ENCODE measurements at places on chromosomes 6 and 20.

DNA sequence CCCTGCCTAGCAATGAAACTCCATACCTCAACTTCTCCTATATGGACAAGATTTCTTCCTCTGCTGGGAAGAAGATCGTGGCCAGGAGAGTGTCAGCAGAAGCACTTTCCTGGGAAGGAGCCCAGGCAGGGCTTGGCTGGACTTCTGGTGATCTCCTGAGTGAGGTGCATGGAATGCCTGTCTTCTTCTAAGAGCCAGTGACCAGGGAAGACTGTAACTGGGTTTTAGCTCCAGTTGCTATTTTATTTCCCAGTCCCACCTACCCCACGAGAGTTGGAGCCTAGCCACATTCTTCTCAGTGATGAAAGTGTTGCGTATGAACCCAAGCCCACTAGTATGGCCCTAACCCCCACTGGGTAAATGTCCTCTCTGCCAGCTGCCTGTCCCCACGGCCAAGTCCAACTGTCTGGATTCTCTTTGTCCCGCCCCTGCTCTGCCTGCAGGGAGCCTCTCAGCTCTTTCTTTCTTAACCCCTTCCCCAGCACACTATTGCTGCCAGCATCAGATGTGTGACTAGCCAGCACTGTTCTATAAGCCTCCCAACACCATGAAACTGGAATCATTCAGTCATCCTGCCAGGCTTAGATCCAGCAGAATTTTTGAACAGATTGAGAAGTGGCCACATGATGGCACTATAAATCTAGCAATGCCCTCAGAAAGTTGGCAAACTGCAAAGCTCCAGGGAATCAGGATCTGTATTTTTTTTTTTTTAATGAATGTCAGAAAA is 69.8 kb upstream of the FAM184A start:
- DNase-seq, result peak; percentile 77

DNA sequence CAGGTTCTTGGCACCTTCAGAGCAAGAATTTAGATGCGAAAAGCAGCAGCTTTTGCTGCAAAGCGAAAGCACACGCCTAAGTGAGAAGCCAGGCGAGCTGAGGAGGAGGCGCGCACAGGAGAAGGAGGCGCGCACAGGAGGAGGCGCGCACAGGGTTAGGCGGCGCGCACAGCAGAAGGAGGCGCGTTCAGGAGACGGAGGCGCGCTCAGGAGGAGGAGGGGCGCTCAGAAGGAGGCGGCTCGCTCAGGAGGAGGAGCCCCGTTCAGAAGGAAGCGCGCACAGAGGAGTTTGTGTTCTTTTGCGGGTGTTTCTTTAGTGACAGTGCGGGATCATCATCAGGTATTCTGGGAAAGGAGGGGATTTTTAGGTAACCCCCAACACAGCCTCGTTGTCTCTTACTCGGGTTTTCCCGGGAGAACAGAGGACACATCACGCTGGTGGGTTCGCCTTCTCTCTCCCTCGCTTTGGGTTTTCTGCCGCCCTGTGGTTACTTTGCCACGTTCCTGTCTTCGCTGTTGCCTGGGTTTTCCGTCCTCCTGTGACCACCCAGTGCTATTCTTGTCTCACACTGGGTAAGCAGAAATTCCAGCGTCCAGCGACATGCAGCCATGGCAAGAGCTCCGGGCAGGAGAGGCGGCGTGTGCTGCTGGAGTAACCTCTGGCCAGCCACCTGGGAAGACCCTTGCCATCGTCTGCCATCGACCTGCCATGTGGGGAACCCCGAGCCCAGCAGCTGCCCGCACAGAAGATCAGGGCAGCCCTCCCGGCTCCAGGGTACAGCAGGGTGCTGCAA is 47.0 kb downstream of the WDR27 start:
- peak; percentile 80 for DNase-seq

- DNase-seq, result no peak
These were observed 182.5 kb upstream of the PDE10A start for GRCh38 chr6:165845493-165845892.

- peak; percentile 15 for DNase-seq
These were observed 99.6 kb upstream of the QKI start for GRCh38 chr6:163314791-163315470.

DNA sequence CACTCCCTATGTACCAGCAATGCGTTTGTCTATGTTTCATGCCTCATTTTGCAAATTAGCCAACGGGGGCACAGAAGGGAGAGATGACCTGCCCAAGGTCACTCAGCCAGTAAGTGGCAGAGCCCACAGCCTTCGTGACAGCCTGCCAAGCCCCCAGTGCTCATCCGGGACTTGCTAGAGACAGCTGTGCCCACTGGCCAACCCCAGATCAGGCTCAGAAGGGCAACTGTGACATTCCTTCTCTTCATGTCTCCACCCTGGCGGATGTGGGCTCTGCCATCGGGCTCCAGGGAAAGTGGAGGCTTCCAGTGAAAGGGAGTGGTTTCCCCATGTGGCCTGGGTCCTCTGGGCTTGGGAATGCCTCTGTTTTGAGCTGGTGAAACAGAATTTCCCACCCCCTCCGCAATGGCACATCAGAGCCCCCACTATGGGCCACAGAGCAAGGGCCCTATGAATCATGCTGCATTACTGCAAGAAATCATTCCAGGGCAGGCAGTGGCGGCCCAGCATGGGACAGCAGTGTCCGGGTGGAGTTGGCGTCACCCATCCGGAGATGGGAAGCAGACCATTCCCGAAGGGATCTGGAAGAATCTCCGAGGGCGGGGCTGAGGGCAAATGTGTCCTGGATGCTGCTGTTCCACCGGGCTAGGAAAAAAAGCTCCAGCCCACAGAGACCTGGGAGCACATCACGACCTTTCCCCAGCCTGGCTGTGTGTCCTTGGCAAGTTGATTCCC is 9.1 kb downstream of the RSPO4 start:
- DNase-seq, result no peak

- DNase-seq, result no peak
These were observed 21.4 kb downstream of the C6orf15 start for GRCh38 chr6:31090973-31091364.

GRCh38 chr6:40672087-40672486 is 84.9 kb upstream of the LRFN2 start:
- no peak for DNase-seq

DNA sequence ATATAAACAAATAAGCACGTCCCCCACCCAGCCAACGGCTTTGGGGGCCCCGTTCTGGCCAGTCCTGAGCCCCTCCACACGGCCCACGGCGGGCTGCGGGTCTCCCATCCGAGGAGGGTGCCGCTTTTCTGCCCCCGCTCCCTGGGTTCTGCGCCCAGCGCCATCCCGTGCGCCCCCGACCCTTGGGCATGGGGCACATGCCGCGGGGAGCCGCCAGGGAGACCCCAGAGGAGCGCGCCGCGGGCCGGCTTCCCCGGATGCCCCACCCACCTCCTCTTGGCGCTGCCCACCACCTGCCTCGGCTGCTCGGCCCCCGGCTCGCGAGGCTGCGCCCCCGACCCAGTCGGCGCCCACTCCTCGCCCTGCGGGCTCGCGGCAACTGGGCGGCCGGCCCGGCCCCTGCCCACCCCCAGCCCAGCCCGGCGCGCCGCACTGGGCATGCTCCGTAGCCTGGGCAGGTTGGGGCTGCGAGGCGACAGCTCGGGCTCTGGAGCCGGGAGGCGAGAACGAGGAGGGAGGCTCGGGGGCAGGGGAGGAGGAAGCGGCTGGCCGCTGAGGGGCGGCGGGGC is 570 bp upstream of the PLCB4 start:
- DNase-seq, result peak; percentile 55

DNA sequence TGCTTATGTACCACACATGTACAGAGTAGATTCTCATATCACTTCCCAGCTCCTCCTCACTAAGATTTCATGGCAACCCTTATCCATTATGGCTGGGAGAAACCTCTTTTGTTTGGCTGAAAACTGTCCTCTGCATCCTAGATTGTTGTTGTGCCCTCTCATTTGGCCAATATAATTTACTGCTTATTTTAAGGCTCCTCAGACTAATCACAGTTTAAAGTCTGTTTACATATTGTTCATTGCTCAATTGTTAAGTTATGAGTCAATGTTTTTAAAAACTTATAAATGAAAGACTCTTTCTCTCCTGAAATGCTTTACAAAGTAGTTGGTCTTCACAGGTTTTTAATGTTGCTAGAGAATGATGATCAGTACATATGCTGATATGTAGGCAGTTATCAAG is 57.3 kb downstream of the FAM83B start:
- DNase-seq, result no peak

GRCh38 chr6:13383328-13384163 is 55.2 kb upstream of the TBC1D7 start:
- peak; percentile 86 for DNase-seq

DNA sequence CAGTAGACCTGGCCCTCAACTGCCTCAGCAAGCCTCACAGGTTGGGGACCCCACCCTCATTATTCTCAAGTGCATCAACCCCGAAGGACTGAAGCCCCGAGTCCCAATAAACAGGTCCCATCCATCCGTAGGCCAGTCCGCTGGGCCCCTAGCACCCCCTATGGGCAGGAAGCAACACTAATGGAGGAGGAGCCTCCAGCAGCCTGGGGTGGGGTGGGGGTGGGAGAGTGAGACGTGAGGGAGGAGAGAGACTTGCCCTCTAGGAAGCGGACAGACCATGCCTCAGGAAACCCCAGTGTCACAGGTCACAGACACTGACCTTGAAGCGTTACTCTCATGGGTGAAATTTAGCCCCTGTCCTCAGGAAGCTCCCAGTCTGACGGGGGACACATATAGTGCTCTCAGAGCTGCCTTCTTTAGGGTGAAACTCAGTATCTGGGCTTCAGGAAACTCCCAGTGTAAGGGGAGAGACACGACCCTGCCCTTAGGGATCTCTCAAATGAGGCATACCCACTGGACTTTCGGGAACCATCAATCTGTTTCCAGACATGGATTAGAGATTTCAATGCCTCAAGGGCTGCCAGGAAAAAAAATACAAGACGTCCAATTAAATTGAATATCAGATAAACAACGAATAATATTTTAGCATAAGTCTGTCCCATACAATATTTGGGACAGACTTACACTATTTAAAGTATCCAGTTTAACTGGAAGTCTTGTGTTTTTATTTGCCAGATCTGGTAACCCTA is 125.8 kb downstream of the MRPL14 start:
- DNase-seq, result peak; percentile 11

- peak; percentile 8 for DNase-seq
These were observed 725 bp downstream of the TM9SF4 start for GRCh38 chr20:32110173-32110704.

GRCh38 chr6:139582956-139583355 is 208.5 kb upstream of the CITED2 start:
- DNase-seq, result no peak

- no peak for DNase-seq
These were observed 284.5 kb downstream of the UST start for GRCh38 chr6:149031201-149031858.

DNA sequence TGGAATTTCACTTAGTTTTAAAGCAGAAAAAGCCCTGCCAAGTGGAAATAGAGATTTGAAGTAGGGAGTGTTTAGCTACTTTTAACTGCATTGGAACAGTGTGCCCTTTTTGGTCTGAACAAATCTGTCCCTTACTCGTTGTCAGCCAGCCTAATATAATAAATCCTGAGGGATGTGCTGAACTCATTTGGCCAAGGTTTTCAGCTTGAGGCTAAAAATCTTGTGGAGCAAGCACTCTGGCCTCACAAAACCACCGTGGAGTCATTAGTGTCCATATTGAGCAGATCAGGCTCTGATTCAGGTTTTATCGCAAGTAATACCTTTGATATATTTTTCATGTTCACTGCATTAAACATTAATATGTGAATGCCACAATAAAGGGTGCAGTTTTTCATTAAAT is 383.5 kb downstream of the FRK start:
- no peak for DNase-seq

DNA sequence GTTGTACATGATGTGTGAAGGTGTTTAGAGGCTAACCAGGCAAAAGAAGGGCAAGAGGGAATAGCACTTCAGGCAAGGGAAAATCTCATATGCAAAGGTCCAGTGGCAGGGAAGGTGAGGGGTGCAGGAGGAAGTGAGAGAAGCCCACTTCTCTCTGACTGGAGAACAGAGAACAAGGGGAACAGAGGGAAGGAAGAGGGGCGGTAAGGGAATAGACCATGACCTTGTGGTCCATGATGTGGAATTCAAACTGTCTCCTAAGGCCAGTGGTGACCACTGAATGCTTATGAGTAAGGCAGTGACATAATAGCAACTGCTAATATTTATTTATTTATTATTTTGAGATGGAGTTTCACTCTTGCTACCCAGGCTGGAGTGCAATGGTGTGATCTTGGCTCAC is 20.6 kb upstream of the SLC9A8 start:
- no peak for DNase-seq

DNA sequence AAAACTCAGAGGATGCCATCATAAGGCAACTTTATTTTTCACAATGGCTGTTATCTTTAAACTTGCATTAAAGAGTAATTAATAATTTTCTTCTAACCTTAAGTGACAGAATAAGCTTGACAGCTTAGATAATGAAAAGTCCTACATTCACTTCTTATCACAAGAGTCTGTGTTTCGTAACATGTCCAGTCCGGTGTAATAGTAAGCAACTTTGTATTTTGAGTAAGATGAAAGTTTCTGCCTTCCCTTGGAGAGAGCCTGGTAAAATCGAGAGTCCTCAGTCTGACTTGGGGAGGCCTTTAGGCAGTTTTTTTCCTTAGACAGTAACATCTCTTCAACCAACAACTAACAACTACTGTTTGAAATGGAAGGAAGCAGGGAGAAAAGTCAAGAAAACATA is 195.6 kb downstream of the GRM1 start:
- no peak for DNase-seq

GRCh38 chr20:38297916-38298674 is 5.9 kb upstream of the BPI start:
- DNase-seq, result no peak

GRCh38 chr6:130447374-130447773 is 81.6 kb downstream of the TMEM200A start:
- peak; percentile 67 for DNase-seq

DNA sequence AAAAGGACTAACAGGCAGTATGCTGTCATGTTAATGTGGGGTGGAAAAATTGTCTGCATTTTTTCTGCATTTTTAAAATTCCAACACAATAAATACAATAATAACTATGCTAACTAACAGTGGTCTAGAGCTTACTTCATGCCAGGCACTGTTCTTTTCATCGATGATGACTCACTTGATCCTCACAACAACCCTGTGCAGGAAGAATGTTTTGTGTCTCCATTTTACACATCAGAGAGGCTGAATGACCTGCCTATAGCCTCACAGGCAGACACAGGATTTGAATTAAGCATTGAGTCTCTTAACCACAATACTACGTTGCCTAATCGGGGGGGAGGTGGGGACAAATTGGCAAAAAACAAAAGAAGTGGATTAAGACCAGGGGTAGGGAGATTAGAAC is 26.9 kb upstream of the FANCE start:
- peak; percentile 62 for DNase-seq

GRCh38 chr6:93684339-93684738 is 265.0 kb upstream of the EPHA7 start:
- DNase-seq, result peak; percentile 11

- peak; percentile 86 for DNase-seq
These were observed 97.0 kb upstream of the AGPAT4 start for GRCh38 chr6:161370880-161371279.

GRCh38 chr20:59938221-59938620 is 1.9 kb downstream of the PPP1R3D start:
- DNase-seq, result peak; percentile 45

GRCh38 chr20:7305976-7306375 is 538.5 kb downstream of the BMP2 start:
- DNase-seq, result no peak

Measured in epithelial cell of esophagus (primary cell).